ENCODE measurements at places on chromosomes 3 and 15.

DNA sequence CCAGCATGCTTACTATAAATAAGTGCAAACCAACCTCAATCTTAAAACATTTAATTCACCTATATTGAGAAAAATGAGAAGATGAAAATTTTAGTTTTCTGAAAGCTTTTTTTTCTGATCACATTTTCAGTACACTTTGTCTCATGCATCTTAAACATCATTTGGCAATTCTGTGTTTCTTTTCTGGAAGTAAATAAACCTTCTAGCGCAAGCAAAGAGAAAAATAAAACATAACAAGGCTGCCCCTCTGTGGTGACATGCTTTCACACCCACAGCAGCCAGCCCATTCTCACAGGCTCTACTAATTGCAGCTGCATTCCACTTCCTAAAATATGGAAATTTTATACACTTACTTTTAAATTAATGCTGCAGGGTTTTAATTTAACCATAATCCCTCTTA lies 90.1 kb downstream of the NEK10 start:
- no peak for DNase-seq

DNA sequence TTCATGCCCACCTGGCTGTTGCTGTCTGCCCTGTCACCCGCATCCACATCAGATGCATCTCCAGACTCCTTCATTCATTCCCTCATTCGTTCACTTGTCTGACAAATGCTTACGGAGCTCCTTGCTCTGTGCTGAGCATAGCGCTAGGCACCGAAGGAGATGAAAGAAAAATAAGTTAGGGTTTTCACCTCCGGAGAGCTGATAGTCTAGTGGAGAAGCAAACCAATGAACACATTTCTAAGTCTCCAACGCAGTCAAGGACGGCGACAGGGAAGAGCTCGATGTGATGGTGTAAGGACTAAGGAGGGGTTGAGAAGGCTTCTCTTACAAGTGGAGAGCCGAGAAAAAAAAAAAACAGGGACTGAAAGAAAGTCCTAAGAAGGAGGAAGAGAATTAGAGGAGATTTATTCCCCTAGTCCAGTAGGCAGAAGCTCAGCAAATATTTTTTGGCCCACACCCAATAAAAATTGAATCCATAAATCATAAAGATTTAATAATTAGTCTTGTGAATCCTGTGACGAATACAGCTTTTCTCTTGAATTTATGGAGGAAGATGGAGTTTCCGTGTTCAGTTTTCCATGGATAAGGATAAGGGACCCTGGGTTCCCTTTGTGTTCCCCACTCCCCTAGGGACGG lies 127.2 kb upstream of the DLG1 start:
- DNase-seq, result no peak

- no peak for DNase-seq
Measured at GRCh38 chr3:14811684-14812083, 7.1 kb upstream of the FGD5 start.

DNA sequence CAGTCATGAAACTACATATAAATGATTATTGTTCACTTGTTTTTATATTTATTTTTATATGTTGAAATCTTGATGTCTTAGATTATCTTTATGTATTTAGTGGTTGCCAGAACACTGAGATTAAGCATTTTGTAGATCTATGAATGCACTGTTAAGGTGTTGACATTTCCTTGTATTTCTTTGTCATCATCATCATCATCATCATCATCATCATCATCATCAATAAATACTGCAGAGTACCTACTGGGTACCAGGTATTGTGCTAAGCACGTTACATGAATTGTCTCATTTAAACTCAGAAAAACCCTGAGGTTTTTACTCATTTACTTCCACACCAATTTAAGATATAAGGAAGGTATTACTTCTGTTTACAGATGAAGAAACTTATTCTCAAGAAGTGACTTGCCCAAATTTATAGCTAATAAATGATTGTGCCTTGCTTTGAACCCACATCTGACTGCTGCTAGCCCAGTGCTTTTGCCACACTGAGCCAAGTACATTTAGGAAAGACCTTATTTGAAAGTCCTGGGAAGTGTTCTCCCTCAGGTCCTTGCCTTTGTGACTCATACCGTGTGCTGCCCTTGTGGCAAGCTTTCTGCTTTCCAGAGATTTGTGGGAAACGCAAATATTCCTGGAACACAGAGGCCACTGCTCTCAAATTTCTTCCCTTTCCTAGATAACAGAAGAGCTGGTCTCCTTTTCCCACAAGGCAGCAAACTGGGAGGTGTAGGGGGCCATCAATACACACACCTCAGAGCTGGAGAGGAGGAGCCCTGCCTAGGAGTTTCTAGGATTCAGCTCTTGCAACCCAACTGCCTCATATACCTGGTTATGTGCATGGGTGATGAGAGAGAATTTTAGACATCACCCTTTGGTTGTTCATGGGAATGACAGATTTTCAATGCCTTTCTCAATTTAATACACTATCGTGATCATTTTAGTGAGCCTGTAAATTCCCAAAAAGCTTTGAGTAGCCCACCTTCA lies 115.4 kb upstream of the C15orf61 start:
- no peak for DNase-seq

- no peak for DNase-seq
Measured at GRCh38 chr15:60255390-60255789, 142.4 kb downstream of the ANXA2 start.

- no peak for DNase-seq
Measured at GRCh38 chr15:95454403-95455262, 875.9 kb upstream of the NR2F2 start.

DNA sequence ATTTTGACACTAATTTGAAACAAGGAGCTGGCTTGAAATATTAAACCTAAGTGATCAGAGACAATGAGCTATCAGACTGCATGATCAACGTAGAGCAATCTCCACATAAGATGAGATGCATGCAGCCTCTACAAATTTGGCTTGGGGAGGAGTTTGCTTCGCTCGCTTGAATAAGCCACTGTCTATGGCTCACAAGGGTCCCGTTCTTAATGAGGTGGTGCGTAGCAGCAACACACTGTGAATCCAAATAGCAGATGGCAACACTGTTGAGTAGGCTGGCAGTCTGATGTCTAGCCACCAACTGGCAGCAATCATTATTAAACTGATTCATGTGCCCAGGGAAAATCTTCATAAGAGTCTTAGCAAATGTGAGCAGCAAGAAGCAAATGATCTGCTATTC lies 125.4 kb upstream of the CCDC54 start:
- no peak for DNase-seq

- DNase-seq, result no peak
Measured at GRCh38 chr3:69378112-69378802, 7.6 kb downstream of the FRMD4B start.

DNA sequence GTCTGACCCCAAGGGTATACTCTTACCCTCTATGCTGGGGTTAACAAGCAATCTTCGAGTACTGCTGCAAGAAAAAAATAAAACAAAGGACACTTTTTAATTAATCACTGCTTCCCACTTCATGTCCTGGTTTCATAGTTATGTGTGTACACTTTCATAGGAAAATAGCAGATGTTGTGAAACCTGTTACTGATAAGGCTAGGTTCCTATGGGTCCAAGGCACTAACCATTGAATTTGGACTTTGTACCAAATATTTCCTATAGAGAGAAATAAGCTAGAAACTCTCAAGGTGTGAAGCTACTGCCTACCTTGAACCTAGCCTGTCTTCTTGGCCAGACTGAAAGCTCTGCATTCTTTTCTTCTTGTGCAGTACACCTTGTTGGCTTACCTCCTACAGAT lies 14.6 kb upstream of the GPR160 start:
- DNase-seq, result no peak

- DNase-seq, result peak; percentile 36
Measured at GRCh38 chr15:42494998-42495360, 455 bp upstream of the SNAP23 start.

GRCh38 chr3:97960993-97961766 lies 11.1 kb downstream of the RIOX2 start:
- DNase-seq, result no peak

DNA sequence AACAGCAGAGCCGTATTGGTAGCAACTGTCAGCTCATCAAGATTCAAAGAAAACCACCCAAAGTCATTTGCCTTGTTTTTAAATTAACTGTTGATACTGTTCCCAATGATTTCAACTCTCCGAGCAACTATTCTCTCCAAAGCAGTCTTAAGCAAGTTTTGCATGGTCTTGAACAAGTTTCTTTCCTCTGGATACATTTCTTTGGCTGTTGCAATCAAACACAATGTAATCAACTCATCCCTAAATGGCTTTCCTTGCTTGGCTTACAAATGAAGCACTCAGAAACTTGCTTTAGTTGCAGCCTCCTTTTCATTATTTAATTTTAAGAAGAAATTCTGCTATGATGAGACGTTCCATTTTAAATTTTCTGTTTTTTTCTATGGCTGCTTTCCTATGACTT lies 15.5 kb upstream of the MUC13 start:
- no peak for DNase-seq

- DNase-seq, result no peak
Measured at GRCh38 chr3:62259924-62260323, 113.4 kb downstream of the FEZF2 start.

GRCh38 chr3:8529181-8529637 lies 27.6 kb downstream of the LMCD1 start:
- no peak for DNase-seq

DNA sequence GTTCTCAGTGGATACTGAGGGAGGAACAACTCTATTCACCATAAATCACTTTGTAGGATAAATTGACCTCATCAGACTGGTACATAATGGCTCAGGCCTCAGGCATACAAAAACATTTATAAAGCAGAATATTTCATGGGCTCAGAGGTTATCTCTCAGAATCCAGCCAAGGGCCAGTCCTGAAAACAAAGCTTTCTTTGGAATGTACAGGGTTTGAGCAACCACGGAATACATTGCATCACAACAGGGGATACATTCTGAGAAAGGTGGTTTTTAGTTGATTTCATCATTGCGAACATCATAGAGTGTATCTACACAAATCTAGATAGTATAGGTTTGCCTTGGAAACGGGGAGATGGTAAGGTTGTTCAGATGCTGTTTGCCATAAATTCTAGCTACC lies 33.4 kb upstream of the CTDSPL2 start:
- no peak for DNase-seq

GRCh38 chr3:66302288-66302687 lies 81.5 kb downstream of the SLC25A26 start:
- no peak for DNase-seq

DNA sequence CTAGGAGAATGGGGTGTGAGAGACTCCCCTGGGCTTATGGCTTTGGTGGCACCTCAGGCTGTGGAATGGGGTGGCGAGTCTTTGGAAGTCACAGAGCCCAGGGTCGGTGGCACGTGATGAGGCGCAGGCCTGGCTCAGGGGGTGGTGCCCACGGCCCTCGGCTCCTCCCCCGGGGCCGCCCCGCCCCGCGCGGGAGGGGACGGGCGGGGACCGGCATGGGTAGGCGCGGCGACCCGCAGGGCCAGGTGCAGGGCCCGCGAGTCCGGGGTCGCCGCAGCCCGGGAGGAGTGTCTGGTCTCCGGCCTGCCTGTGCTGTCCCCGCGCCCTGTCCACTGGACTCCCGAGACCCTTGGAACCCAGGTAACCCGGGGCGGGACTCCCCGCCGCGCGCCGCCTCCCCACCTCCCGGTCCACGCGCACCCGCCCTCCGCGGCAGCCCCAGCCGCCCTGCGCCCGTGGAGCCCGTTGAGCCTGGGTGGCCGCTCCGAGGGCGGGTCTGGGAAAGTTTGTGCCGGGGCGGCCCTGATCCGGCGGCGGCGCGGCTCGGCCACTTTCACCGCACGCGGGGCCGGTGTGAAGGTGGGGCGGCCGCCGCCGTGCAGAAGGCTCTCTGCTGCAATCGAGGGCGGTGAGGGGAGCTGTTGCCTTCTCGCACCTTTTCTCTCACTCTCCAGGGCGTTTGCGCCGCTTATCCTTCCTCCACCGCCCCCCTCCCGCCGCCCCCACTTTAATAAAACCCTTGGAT lies at the start of gene PAQR5:
TSS of gene PAQR5 (plus strand) at position 216 of the 745 bp plus-strand sequence. CDS start 61,169 bp downstream, outside the sequence.
- DNase-seq, result peak; percentile 13

- peak; percentile 16 for DNase-seq
Measured at GRCh38 chr3:186413615-186414415, 51.8 kb upstream of the DGKG start.

- DNase-seq, result no peak
Measured at GRCh38 chr3:2454865-2455264, 356.2 kb downstream of the CNTN4 start.

GRCh38 chr3:129618901-129619671 lies 12.6 kb upstream of the PLXND1 start:
- DNase-seq, result no peak

GRCh38 chr3:106533093-106533787 lies 664.4 kb upstream of the CBLB start:
- DNase-seq, result no peak

GRCh38 chr3:37130984-37131859 lies 43.2 kb downstream of the LRRFIP2 start:
- no peak for DNase-seq

GRCh38 chr3:7630925-7631324 lies 770.0 kb downstream of the GRM7 start:
- no peak for DNase-seq

DNA sequence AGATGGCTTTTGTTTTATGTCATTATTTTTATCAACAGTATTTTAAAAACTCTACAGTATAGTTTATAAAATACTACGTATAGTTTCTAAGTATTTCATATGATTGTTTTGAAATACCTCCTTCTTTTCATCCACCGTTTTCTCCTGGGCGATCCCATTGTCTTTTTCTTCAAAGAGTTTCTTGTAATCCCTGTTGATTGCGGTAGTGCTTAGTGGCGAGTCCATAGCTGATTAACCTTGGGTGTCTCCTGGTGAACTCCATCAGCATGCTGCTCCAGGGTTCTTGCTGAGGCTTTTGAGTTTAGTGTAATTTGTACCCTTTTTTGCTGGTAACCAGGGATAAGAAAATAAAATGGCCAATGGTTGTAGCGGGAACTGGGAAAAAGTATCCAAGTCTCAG lies 3.6 kb downstream of the PIAS1 start:
- no peak for DNase-seq

GRCh38 chr15:99104788-99105513 lies at the start of gene SYNM:
TSS of gene SYNM (plus strand) at chr15:99105080. CDS start at chr15:99105200, 120 bp downstream.
- DNase-seq, result peak; percentile 61

DNA sequence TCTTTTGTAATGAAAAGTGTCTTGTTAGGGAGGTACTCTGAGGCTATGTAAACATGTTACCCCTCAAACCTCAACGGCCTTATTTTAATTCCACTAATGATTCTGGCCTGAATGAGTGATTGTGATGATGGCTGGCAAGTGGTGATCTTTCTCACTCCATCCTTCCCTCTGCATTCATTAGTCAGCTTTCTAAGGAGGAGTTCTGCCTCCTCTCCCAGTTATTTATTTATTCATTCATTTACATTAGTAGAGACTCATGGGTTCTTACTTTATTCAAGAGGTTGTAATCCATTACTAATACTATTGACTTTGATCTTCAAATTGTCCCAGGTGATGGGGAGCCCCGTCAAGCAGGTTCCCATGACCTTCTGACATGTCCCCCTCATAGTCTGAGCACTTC lies 35.3 kb downstream of the GNB5 start:
- no peak for DNase-seq

- peak; percentile 20 for DNase-seq
Measured at GRCh38 chr3:187368251-187369088, at the start of gene RTP4. TSS of gene RTP4 (plus strand) at chr3:187368385. CDS start at chr3:187368442, 57 bp downstream.

- DNase-seq, result no peak
Measured at GRCh38 chr3:31895471-31895870, 85.6 kb downstream of the OSBPL10 start.

Measured in activated naive CD8-positive, alpha-beta T cell treated with anti-CD3 and anti-CD28 coated beads, Interleukin-2, amount 50 U/mL, for 24 hours (primary cell).